ENCODE measurements at places on chromosomes 5 and 9.
A peak's percentile ranks its signal among the peaks of the same experiment; 100 is the strongest.

DNA sequence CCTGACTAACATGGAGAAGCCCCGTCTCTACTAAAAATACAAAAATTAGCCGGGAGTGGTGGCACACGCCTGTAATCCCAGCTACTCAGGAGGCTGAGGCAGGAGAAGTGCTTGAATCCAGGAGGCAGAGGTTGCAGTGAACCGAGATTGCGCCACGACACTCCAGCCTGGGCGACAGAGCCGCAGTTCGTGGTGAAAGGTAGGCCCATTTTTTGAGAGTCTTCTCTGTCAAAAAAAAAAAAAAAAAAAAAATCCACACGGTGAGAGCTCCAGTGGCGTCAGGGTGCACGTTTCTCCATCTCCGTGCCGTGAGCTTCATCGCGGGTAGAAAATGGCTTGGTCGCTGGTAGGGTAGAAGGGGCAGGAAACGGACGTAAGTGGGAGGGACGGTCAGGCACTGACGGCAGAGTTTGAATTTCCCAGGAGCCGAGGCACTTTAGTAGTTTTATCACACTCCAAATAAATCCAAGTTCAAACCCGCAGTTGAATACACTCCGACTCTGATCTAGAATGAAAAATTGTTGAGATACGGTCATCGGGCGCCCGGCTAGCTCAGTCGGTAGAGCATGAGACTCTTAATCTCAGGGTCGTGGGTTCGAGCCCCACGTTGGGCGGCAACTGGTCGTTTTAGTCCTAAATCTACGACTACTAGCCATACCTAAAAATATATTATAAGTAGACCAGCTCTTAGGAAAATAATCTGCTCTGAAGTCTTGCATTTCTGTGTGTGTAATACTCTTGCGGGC, 2.4 kb upstream of the TRIM7 start:
- DNase-seq, result no peak

GRCh38 chr5:113059232-113060040, 82.8 kb downstream of the DCP2 start:
- no peak for DNase-seq

DNA sequence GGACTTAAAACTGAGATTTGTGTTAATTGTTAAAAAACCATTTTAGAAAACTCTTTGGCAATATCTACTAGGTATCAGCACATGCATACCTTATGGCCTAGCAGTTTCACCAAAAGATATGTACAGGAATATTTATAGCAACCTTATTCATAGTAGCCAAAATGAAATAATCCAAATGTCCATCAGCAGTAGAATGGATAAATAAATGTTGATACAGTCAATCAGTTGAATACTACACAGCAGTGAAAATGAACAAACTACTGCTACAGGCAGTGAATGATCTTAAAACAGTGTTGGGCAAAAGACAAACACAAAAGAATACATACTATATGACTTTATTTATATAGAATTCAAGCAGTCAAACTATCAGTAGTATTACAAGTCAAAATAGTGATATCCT, 16.4 kb downstream of the RFESD start:
- no peak for DNase-seq

DNA sequence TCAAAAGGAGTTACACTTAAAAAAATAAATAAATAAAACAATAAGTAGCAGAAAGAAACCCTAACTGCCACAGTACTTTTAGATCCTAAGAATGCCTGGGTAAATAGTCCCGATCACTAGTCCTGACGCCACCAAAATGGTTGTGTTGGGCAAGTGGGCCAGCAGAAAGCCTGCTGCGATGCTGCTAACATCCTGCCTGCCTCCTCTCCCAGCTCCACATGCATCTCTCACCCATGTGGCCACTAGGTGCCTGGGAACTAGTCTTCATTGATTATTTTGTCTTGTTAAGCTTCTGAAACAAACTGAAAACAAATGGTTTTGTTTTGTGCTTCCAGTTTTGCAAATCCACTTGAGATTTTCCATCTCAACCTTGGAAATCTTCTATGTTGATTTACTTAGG, 54.4 kb upstream of the TRAF1 start:
- no peak for DNase-seq

- no peak for DNase-seq
Measured at GRCh38 chr9:128208946-128209669, 5.9 kb downstream of the DNM1 start.

DNA sequence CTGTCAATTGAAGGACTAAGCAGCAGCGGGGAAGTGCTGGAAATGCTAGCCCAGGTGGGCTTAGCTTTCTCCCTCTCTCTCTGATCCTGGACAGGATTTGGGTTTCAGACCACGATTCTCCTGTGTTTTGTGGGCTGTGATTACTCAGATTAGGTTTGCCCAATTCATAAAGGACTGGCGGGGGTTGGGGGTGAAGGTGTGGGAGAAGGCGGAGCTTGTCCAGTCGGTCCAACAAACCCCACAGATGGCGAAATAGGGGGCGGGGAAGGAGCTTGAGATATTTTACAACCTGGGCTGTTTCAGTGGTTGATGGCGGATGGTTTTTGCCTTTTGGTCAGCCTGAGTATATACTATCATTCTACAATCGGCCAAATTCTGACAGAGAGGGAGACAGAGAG, 35.2 kb downstream of the PCDHAC2 start:
- DNase-seq, result no peak

GRCh38 chr5:67941614-67942401, 273.7 kb upstream of the PIK3R1 start:
- DNase-seq, result no peak

DNA sequence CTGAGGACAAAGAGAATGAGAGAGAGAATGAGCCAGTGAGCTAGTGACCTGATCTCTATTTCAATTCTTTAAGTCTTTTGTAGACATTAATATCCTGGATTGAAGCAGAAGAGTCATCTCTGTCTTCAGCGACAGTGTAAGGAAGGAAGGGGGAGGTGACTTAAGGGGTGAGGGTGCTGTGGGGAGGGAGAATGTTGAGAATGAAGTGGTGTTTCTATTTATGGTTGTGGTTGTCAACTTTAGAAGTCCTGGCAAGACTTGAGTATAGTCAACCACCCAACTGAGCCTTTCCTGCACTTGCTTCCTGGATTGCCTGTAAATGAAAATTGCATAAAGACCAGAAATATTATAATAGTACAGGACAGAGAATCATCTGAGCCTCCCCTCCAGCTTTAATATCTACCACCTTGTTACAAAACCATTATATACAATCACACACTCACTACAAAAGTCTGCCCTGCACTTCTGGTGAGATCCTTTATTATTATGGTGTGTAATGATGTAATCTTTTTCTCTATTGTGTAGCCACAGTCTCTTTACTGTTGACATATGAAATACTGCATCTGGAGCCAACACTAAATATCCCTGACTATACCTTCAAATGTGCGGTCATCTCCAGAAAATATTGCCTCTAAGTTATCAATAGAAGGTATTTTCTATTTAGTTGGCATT, 91.7 kb downstream of the NTRK2 start:
- peak; percentile 80 for DNase-seq

DNA sequence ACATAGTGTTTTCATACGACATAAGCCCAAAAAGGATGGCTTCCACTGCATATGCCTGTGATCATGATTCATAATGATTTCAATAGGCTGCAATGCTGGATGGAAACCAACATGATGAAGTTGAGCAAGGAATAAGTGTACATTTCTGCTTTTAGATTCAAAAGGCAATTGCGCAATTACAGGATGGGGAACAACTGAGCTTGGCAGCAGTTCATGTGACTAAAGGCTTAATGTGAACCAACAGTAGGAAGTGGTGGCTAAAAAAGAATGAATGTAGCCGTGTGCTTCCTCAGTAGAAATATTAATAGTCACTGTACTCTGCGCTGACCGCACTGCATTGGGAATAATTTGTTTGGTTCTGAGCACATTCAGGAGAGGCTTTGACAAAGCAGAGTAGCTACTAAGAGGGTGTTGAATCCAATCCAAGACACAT, 51.2 kb downstream of the SLC1A3 start:
- peak; percentile 100 for DNase-seq

GRCh38 chr9:113641100-113641885, 177.8 kb downstream of the RGS3 start:
- DNase-seq, result no peak

- no peak for DNase-seq
Measured at GRCh38 chr5:172909931-172910502, 49.2 kb upstream of the RPL26L1 start.

DNA sequence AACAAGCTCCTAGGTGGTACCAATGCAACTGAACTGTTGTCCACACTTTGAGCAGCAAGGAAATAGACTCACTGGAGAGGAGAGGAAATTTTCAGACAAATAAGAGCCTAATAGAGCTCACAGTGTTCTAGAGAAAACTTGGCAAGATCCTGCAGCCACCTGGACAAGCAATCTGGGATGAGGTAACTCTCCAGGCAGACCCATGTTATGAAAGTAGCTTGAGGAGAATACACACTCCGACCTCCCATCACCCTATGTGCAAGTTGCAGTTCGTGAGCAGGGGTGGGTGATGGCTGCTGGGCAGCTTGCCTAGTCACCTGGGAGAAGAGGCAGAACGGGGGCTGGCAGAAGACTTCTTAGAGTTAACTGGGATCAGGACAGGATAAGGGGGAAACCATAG, 102.2 kb downstream of the KLF4 start:
- no peak for DNase-seq

DNA sequence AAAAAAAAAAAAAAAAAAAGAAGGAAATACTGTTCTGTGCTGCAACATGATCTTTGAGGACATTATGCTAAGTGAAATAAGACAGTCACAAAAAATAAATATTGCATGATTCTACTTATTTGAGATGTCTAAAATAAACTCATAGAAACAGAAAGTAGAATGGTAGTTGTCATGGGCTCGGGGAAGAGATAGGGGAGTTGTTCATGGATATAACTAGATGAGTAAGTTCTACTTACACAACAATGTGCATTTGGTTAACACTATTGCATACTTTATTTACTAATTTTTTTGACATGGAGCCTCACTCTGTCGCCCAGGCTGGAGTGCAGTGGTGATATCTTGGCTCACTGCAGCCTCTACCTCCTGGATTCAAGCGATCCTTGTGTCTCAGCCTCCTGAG, 15.2 kb downstream of the MAML1 start:
- DNase-seq, result peak; percentile 62

GRCh38 chr5:154673506-154673905, 81.7 kb upstream of the LARP1 start:
- DNase-seq, result no peak

GRCh38 chr5:63249960-63250359, 671.3 kb downstream of the LRRC70 start:
- no peak for DNase-seq

GRCh38 chr9:91873637-91874051, 76.4 kb downstream of the ROR2 start:
- DNase-seq, result no peak

DNA sequence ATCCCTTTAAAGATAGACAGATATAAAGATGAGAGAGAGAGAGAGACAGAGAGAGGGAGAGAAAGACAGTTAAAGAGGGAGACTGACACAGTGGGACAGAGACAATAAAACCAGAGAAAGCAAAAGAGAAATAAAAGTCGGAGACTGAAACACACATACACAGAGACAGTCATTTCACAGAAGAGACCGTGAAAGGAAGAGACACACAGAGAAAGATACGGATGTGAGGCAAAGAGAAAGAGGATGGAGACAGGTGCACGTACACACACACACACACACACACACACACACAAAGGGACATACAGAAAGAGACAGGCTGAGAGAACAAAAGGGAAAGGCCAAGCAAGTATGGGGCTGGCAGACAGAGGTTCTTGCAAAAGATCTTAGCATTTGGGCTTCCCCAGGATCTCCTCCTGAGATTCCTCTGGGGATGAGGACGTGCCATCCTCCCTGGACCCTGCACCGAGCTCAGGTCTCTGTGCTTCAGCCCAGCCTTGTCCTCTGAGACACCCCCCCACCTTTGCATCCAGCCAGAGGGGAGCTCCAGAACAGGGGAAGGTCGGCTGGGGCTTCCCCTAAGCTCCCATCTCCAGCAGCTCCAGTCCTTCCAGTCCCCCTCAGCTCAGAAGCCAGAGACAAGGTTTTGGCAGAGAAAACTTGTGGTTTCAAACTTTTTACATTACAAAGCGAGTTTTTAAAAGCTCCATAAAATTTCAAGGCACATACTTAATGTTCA, 318.4 kb upstream of the PANK3 start:
- no peak for DNase-seq

- DNase-seq, result no peak
Measured at GRCh38 chr9:123353984-123354591, 1.9 kb upstream of the CRB2 start.

- DNase-seq, result peak; percentile 52
Measured at GRCh38 chr9:98168941-98169488, 23.4 kb downstream of the CORO2A start.

GRCh38 chr9:33782395-33783152, 12.8 kb upstream of the PRSS3 start:
- peak; percentile 75 for DNase-seq

DNA sequence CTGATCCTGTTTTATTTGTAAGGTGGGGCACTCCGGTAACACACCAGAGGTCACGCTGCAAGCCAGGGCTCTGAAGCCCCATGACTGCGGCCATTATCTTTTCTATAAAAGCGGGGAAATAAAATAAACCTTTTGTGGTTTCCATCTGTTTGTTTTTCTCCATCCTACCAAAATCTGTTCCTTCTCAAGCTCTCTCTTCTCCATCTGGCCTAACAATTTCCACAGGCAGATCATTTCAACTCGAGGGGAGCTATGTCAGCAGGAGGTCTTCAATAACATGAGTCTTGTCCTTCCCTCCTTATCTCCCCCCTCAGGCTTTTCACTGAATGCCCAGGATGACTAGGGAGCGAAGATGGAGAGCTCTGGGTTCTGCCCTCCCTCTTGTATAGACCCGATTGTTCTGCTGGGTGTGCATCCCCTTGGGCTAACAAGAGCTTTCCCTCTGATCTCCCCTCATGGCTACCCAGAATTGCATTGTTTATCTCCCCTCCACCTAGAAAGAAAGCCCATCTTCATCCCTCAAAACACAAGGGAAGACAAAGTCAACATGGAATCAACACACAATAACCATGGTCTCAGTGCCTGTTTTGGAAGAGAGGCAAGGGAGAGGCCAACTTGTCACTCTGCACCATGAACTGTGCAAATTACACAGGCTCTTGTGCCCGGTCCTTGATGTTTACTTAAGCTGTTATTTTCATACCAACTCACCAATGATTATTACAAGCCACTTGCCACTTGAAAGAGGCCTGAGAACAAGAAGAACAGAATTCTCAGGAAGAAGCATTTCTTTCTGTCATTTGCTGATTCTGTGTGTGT, 187.8 kb downstream of the FANCC start:
- no peak for DNase-seq

DNA sequence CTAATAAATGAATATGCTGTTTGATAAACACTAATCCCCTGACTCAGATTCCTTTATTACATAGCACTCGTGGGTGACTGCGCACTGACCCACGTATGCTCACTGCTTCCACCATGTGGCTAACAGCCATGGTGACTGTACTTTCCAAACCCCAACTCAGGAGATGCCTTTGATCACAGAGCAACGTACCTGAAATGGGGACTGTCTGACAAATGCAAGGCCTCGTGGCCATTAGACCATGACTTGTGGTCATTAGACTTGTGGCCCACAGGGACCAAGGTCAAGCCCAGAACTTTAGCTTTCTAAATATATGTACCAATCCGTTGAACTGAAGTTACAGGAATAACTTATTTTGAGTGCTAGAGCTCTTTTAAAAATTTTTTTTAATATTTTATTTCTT, 46.6 kb downstream of the CYFIP2 start:
- DNase-seq, result peak; percentile 15

Measured in MV-4-11 (cell line).